ENCODE measurements at places on chromosomes 2 and 18.

- no peak for DNase-seq
Measured at GRCh38 chr2:212845941-212846340, 305.5 kb downstream of the IKZF2 start.

GRCh38 chr18:79956276-79956675 is 4.8 kb upstream of the SLC66A2 start:
- DNase-seq: no peak

- no peak for DNase-seq
Measured at GRCh38 chr2:226659410-226659809, 140.2 kb downstream of the IRS1 start.

DNA sequence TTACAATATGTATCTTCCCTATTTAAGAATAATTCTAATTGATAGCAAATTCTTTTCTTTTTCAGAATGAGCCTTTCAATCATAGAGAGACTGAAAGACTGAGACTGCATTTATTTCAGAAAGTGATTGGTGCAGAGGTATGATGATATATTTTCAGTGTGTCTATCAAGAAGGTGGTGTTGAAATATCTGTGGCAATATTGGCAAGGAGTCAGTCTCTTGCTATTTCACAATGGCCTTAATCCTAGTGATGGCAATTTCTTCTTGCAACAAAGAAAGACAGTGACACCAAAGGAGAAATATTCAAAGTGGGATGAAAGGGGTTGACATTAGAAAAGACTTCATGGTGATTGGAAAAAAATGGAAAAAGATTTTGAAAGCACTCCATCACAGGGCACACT is 21.7 kb upstream of the ZBTB14 start:
- DNase-seq: no peak

- DNase-seq: peak; percentile 72
Measured at GRCh38 chr2:128306081-128306930, 12.4 kb downstream of the HS6ST1 start.

- no peak for DNase-seq
Measured at GRCh38 chr2:199195927-199196502, 261.7 kb downstream of the SATB2 start.

DNA sequence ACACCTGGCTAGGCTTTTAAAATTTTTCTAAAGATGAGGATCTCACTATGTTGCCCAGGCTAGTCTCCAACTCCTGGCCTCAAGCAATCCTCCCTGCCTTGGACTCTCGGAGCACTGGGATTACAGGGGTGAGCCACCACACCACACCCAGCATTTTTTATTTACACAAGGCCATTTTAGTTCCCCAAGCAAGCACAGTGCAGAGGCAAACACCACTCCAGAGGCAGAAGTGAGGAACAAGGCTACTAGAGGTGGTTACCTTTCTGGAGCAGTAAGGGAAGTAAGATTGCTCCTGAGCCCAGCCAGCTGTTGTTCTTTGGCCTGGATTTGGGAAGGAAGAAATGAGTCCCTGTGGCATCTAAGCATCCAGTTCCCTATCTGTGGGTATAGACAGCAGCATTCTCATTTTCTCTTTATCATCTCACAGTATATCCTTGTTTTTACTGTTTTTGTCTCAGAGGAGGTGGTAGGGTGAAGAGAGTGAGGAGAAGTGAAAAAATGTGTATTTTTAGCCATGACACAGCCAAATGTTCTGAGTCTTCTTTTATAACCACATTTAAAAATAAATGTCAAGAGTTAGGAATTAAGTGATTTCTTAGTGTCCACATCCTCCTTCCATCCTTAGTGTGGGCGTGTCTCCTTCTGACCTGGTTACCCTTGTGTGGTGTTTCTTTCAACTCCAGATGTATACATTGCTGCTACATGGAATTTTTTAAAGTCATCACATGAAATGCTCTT is 10.5 kb upstream of the TTC39C start:
- no peak for DNase-seq

GRCh38 chr2:63257473-63257872 is 206.8 kb downstream of the OTX1 start:
- DNase-seq: no peak

- no peak for DNase-seq
Measured at GRCh38 chr2:95058989-95059641, 33.6 kb downstream of the MAL start.

DNA sequence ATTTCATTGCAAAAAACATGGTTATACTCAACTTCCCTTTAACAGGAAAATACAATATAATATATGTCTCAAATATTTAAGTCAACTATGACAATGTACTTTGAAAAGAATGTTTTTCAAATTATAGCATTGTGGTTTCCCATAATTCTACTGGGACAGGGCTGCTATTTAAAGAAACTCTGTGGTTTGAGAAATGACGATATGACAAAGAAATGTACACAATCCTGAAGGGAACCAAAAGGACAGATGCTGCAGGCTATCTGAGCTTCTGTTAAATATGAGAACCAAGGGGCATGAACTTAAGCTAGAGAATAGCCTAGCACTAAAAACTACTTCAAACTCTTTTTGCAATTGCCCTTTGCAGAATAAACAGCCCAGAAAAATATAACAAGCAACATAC is 415.9 kb downstream of the GRB14 start:
- no peak for DNase-seq

DNA sequence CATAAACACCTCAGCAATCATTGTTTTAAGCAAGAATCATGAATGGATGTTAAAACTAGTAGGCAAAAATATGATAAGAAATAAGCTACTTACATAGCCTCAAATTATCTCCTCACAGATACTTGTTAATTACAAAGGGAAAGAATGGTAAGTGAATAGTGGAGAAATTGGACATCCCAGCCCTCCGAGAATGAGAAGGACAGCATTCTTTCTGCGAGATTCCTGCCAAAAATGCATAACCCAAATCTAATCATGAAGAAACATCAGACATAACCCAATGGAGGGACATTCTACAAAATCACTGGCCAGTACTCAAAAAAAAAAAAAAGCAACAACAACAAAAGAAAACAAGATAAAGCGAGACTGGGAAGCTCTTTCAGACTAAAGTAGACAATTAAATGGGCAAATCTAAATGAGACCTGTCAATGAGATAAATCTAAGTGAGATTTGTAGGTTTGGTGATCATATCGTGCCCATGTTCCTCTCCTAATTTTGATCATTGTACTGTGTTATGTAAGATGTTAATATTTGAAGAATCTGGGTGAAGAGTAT is 57.9 kb upstream of the GLI2 start:
- DNase-seq: no peak

GRCh38 chr2:23689131-23689700 is 237.7 kb downstream of the ATAD2B start:
- no peak for DNase-seq

DNA sequence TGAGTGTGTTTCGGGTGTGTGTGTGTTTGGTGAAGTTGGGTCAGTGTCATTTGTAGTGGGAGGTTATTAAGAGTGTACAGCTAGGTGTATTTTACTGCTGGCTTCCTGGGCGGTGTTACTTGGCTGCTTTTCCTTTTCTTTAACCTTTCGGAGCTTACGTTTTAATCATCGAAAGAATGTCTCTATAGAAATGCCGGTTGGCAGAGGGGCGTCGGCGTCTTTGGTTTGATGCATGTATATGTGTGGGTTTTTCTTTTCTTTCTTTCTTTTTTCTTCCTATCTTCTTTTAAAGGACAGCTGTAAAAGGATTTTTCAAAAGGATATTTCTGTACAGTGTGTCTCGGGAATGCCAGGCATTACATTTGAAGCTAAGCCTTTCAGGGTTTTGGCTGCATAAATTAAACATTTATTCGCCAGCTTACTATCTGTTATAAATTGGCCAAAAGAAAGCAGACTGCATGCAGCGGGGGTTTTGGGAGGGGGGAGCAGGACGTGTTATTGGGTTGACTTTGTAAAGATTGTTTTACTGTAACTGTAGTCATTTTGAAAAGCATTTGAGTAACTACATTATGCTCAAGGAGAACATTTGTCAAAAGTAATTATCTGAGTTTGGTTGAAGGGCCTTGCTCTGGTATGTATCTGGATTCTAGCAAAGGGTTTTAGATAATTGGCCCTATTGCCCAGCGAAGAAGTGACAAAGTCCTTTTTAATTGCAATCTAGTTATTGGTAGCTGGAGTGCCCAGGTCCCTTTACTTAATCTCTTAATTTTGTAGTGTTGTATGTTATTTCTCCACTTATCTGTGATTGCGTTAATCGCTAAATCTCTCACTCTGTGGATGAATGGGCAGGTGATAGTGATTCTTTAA is 1.6 kb downstream of the ASXL3 start:
- peak; percentile 47 for DNase-seq

All from NCI-H524 (cell line).